ENCODE measurements at places on chromosomes 4 and X.
A peak's percentile ranks its signal among the peaks of the same experiment; 100 is the strongest.

- peak; percentile 40 for DNase-seq
Observed at GRCh38 chrX:115690511-115691216, 129.7 kb downstream of the PLS3 start.

- no peak for DNase-seq
Observed at GRCh38 chr4:54103190-54103574, 3.2 kb downstream of the GSX2 start.

- DNase-seq: no peak
Observed at GRCh38 chrX:149493567-149494562, 11.2 kb downstream of the IDS start.

DNA sequence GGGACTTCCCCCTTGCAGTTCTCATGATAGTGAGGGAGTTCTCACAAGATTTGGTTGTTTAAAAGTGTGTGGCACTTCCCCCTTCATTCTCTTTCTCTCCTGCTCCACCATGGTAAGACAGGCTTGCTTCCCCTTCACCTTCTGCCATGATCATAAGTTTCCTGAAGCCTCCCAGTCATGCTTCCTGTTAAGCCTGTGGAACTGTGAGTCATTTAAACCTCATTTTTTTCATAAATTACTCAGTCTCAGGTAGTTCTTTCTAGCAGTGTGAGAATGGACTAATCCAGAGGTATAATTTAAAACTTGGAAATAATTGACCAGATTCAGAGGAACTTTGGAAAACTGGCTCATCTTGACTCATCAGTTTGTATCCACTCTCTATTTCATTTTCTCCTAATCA, 129.0 kb downstream of the TMEM47 start:
- no peak for DNase-seq

DNA sequence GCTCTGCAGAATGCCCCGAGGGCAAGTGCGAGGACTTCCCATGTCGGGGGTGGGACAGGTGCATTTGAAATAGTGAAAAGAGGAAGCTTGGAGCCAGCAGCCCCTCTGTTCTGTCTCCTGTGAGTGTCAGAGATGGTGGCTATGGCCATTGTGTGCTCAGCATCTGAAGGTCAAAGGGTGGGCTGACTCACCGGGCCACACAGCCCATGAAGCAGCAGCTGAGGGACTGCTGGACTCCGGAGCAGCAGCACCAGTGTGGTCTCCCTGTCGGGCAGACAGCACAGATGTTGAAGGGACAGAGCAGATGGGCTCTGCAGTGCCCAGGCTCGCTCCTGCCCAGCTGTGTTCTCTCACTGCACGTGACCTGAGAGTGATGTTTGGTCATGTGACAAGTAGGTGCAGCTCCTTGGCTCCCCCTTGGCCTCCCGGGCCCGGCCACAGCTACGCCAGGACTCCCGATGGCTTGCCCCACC, 53.5 kb downstream of the TBC1D14 start:
- DNase-seq: no peak

- DNase-seq: no peak
Observed at GRCh38 chr4:79854856-79855502, 218.1 kb downstream of the ANTXR2 start.

GRCh38 chrX:115889121-115889890, 281.2 kb upstream of the AGTR2 start:
- no peak for DNase-seq

- DNase-seq: no peak
Observed at GRCh38 chr4:33386764-33387163, 2666.6 kb downstream of the PCDH7 start.

- DNase-seq: no peak
Observed at GRCh38 chr4:16270454-16271328, 44.4 kb upstream of the TAPT1 start.

DNA sequence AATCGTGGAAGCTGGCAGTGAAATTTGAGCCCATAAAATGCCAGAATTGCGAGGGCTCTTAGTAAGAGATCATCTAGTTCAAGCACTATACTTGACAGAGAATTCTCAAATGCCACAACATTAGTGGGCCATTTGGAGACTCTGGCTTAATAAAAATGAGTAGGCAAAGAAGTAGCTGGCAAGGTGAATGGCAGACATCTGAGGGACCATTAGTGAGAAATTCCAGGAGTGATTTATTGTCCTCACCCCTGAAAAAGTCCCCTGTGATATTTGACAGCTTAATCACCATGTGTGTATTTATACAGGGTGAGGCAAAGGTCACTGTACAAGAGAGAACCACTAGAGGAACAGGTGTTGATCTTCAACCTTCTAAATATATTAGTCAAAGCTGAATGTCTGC, 207.5 kb downstream of the CHRDL1 start:
- no peak for DNase-seq

GRCh38 chrX:18210470-18210869, 10.2 kb downstream of the BEND2 start:
- no peak for DNase-seq

DNA sequence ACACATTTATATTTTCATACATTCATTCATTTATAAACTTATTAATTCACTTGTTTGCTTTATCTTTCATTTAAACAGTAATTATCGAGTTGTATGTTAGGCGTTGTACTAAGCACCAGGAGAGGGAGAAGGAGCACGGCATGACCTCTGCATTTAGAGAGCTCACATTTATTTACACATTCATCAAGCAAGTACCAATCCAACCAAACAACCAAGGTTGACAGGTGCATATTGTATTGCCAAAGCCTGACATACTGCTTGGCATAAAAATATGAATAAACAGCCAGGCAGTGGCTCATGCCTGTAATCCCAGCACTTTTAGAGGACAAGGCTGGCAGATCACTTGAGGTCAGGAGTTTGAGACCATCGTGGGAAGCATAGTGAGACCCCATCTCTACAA, 37.0 kb upstream of the CLNK start:
- DNase-seq: no peak

DNA sequence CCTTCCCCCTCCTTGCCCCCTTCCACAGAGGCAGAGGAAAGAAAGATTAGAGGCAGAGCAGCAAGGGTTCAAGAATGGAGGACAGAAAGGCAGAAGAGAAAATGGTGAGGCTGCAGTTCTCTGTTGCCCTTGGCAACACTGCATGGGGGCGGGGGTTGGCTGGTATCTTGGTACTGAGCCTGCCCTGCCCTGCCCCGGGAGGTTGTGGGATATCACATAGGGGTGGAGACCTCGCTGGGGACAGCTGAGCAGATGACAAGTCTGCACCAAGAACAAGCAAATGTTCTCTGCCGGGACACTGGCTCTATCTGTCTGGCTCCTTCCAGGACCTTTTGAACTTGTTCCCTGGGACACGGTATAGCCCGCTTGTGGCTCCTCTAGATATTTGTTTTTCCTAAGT, 39.8 kb downstream of the NHS start:
- no peak for DNase-seq

- DNase-seq: no peak
Observed at GRCh38 chrX:152640034-152640818, 2.5 kb downstream of the GABRQ start.

GRCh38 chr4:179804440-179804839, 2362.2 kb upstream of the AGA start:
- no peak for DNase-seq

DNA sequence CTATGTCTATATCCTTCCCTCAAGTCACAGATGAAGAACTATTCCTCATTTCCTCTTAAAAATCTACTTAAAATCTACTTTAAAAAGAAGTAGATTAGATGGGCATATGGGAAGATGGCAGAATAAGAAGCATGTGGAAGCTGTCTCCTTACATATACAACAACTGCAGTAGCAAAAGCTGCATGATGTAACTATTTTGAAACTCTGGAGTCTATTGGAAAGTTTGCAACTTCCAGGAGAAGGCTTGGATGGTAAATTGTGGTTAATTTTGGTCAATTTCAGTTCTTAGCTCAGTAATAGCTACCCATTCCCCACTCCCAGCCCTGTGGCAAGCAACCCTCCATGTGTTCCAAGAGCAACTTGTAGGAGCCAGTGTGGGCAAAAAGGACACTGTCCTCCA, 36.9 kb downstream of the MORC4 start:
- no peak for DNase-seq

GRCh38 chr4:46254788-46255187, 130.9 kb upstream of the GABRG1 start:
- DNase-seq: no peak

DNA sequence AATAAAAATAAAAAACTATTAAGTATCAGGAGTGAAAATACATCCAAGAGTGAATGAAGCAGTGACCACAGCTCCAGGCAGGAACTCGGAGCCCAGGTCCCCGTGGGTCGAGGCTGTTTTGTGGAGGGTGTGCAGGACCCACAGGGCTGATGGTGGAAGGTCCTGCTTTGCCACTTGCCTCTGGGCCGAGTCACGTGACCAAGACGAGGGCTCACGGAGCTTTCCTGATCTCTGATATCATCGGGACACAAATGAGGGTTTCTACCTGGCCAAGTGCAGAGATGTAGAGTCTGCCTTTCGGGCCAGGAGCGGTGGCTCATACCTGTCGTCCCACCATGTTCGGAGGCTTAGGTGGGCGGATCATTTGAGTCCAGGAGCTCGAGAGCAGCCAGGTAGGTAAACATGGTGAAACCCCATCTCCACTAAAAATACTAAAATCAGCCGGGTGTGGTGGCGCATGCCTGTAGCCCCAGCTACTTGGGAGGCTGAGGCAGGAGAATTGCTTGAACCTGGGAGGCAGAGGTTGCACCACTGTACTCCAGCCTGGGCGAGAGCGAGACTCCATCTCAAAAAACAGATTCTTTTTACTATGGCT, 7.2 kb downstream of the SLC25A6 start:
- DNase-seq: no peak

GRCh38 chrX:131831185-131831520, 191.9 kb upstream of the STK26 start:
- no peak for DNase-seq

GRCh38 chr4:38160487-38161207, 200.4 kb downstream of the PTTG2 start:
- DNase-seq: peak; percentile 87

DNA sequence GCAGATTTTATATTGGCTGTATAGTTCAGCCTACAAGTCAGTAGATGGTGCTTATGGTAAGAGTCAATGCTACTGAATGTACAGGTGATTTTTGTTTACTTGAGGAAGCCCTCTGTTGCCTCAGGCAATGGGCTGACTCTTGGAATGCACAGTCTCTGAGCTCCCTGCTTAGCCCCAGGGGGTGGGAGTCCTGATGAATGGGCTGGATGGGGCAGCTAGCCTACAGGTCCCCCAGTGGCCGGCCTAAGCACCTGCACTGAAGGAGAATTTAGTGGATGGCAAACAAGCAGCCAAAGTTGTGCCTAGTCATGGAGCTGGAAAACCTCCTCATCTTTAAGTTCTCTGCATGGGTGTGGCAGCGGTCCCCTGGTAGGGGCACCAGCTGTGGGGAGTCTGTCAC, 101.8 kb upstream of the CXorf51B start:
- DNase-seq: no peak

GRCh38 chr4:182400790-182401189, 157.6 kb downstream of the TENM3 start:
- no peak for DNase-seq

DNA sequence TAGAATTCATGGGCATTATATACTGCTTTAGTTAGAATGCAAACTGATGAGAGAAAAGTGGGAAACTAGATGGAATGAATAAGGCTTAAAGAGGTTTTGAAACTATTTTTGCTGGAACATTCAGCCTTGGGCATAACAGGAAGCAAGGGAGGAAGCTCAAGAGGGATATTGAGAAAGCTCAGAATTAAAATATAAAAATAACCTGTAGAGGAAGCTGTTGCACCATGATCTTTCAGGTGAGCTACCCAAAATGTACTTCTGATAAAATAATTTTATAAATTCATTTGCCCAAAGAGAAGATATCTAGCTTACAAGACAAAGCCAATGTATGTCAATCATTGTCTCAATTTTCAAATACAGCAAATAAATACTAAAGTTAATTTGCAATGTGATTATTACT, 11.3 kb downstream of the GC start:
- no peak for DNase-seq

- DNase-seq: no peak
Observed at GRCh38 chr4:152700151-152700550, 20.4 kb upstream of the TMEM154 start.

GRCh38 chr4:141486375-141486997, 149.9 kb upstream of the IL15 start:
- no peak for DNase-seq

GRCh38 chr4:158809611-158810486, 41.0 kb downstream of the FNIP2 start:
- DNase-seq: no peak

DNA sequence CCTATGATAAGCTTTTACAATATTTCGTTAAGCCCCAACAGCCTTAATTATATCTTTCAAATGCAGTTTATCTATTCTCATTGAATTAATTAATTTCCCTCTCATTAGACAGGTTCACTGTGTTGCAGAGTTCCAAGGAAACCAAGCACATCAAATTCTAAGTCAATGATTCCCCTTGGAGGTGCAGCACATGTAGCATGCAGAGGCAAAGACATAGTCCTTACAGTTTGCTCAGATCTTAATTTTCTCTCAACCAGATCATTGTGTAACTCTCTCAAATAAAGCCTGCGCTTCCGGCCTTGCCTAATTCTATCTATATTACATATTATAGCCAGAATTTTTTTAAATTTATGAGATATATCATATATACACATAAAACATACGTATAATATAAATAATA, 205.4 kb downstream of the GRIA2 start:
- no peak for DNase-seq

GRCh38 chr4:186765138-186765537, 41.5 kb upstream of the FAT1 start:
- DNase-seq: no peak

GRCh38 chr4:40575846-40576245, 53.8 kb downstream of the RBM47 start:
- DNase-seq: no peak

DNA sequence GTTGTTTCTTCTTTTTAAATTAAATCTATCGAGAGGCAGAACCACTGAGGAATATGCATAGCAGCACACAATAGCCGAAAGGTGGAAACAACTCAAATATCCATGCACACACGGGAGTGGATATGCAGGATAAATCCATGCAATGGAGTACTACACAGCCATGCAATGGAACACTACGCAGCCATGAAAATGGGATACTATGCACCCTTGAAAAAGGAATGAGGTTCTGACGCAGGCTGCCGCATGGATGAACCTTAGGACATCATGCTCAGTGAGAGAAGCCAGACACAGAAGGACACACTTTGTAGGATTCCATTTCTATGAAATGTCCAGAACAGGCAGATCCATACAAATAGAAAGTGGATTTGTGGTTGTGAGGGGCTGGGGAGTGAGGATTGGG, 18.4 kb upstream of the P2RY8 start:
- DNase-seq: no peak

DNA sequence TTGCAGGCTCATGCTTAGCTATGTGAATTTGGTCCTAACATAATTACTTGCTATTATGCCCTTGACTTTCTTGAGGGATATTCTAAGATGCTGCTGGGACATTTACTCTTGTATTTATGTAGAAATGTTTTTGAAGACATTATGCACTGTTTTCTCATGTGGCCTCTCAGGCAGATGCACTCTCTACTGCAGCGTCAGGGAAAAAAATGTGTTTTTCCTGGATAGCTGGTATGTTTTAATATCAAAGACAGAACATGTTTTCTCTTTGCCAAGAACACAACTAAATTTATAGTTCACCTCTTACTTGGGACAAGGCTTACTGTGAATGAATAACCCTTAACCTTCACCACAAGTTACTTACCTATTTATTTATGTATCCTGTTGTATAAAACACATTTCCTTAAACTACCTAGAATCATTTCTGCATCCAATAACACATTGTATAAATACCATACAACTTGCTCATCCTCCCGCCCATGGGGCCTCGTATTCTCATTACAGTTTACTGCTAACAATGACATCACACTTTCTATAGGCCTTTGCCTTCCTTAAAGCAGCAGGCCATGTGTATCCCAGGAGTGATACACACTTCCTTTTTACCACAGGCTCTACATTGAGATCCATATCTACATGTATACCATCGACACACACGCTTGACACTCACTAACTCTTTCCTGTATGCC, 178.7 kb downstream of the SLIT2 start:
- DNase-seq: peak; percentile 13

Data from brain pericyte (primary cell).